ENCODE measurements at places on chromosomes 3 and 15.

- no peak for DNase-seq
Observed at GRCh38 chr3:143584474-143584873, 263.8 kb downstream of the SLC9A9 start.

DNA sequence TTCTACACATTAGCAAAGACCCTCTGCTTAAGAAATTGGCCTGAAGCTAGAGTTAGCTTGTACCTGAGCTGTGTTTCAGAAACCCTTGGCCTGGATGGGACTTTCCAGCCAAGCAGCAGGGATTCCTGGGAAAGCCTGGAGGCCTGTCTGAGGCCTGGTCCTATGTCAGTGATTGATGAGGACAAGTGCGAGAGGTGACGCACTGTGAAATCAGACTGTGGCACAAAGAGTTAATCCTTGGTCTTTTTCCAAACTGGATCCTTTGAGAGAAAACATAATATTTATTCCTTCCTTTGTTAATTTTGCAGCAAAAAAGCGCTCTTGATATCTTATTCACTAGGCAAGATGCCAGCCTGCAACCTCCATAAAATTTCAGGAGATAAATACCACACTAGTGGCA is 225.0 kb upstream of the ATP11B start:
- peak; percentile 13 for DNase-seq

DNA sequence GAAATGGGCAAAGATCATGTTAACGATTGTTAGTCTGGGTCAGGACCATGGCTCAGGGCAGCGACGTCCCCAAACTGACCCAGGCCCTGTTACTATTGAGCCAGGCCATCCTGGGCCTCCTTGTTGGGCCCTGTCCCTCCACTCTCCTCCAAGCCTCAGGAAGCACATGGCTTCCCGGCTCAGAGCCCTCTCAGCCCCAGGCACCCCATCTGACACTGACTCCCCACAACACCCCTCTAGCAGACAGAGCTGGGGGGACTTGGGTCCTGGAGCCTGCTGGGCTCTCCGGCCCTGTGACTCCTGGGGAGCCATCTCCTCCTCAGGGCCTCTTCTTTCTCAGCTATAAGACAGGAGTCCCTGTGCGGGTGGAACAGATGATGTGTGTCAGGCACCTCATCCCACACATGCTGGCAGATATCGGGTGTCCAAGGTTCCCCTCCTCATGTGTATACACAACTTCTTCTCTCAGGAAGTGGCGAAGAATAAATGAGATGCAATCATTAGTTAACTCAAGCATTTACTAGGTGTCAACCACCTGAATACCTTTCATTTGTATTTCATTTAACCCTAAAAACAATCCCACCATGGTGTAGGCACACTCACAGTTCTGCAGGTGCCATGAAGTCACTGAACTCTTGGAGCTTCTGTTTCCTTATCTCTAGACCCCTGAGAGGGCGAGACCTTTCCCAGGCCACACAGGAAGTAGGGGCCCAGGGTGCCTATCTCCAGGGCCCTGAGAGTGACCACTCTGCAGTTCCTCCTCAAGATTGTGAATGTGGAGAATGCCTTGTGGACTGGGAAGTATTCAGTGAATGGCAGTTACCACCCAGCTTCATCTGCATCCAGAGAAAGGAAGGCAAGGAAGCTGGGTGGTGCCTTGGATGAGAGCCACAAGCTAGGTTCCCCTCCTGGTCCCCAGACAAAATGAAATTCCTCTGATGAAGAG is 282.5 kb upstream of the TLE3 start:
- DNase-seq, result no peak

DNA sequence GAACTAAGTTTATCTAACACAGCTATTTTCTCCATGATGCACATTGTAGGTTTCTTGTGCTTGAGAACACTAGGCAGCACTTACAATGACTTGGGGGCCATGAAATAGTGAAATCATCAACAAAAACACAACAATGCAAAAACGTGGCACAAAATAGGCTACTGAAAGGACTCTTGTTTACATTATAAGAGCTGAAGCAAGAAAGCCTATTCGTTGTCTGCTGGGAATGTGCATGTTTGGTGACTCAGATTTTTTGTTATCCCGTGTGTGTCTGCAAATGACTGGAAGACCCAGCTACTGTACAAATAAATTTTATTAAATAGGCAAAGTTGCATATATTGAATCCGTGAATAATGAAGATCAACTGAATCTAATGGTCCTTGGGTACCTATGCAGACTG is 85.0 kb downstream of the TCF12 start:
- DNase-seq, result no peak

- no peak for DNase-seq
Observed at GRCh38 chr3:10744098-10744465, 71.9 kb upstream of the SLC6A11 start.

- DNase-seq, result no peak
Observed at GRCh38 chr3:108133858-108134554, 43.2 kb upstream of the CD47 start.

GRCh38 chr3:126971891-126972351 is 11.0 kb upstream of the PLXNA1 start:
- DNase-seq, result no peak

GRCh38 chr3:193744822-193745684 is 152.0 kb downstream of the OPA1 start:
- no peak for DNase-seq

- DNase-seq, result no peak
Observed at GRCh38 chr3:17136136-17136721, 251.5 kb downstream of the PLCL2 start.

- no peak for DNase-seq
Observed at GRCh38 chr3:27031476-27031875, 337.7 kb downstream of the NEK10 start.

GRCh38 chr3:71064956-71065763 is 518.4 kb downstream of the FOXP1 start:
- peak; percentile 34 for DNase-seq

DNA sequence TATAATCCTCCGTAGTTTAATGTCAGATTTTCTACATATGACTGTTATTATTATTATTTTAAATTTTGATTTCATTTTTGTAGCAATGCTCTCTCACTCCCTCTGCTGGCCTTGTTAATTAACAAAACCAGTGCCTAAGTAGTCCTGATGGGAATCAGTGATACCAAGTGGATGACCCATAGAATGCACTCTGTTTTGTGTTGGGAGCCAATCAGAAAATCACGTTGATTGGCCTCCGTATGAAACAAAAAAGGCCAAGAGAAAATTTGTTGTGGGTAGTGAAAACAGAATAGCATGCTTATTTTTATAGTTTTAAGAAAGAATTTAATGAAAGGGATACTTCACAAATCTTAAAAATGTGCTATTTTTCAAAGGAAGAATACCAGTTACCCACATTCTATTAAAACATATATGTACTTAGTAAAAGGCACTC is 34.4 kb upstream of the MEIS2 start:
- no peak for DNase-seq

DNA sequence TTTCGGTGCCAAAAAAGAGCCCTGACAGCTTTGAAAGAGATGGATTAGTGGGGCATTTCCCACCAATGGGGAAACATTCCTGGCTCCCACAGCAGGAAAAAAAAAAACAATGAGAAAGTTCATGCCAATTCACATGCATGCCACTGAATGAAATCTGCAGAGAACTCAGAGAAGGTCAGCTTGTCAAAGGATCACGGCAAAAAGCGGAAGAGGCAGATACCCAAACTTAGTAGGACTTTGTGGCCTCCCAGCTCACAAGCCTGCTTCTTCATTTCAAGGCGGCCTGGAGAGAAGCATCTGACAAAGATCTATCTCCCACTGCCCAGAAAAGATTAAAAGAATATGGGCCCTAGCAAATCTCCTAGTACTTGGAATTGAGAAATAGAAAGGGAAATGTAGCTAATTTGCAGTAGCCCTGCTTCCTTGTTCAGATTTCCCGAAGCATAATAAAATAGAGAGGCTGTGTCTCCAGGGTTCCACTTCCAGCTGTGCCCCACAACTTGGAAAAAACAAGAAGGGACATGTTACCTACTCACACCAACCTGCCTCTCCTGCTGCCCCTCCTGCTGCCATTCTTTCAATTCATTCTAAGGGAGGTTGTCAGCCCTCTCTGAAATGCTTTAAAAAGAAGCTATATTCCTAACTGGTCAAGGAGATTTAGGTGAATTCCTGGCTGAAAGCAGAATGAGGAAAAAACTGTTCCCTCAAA is 170.4 kb downstream of the FHIT start:
- no peak for DNase-seq

DNA sequence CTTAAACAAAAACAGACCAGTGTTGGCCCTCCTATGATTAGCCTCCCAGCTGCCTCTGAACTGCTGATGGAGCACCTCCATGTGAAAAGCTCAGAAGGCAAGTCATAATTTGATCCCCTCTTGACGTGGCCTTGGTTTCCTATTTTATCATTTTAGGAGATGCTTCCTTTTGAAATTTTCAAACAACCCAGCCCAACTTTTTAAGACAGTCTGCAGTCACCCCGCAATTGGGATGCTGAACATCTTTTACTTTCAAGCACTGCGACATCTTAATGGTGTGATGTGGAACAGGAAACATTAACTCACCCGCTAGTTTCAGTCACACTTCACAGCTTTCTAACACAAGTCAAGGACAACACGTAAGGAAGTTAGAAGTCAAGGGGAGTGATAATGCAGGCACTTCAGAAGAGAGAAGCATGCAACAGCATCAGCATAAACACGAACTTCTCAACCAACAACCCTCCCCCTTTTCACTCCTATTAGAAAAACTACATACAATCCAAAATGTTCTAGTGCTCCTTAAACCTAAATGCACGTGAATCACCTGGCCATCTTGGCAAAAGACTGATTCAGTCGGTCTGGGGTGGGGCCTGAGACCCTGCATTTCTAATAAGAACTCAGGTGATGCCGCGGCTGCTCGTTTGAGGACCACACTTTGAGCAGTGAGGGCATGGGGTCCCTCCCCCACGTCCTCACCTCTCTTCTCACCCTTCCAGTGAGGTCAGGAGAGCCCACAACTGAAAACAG is 161.5 kb downstream of the FOXP1 start:
- DNase-seq, result no peak

DNA sequence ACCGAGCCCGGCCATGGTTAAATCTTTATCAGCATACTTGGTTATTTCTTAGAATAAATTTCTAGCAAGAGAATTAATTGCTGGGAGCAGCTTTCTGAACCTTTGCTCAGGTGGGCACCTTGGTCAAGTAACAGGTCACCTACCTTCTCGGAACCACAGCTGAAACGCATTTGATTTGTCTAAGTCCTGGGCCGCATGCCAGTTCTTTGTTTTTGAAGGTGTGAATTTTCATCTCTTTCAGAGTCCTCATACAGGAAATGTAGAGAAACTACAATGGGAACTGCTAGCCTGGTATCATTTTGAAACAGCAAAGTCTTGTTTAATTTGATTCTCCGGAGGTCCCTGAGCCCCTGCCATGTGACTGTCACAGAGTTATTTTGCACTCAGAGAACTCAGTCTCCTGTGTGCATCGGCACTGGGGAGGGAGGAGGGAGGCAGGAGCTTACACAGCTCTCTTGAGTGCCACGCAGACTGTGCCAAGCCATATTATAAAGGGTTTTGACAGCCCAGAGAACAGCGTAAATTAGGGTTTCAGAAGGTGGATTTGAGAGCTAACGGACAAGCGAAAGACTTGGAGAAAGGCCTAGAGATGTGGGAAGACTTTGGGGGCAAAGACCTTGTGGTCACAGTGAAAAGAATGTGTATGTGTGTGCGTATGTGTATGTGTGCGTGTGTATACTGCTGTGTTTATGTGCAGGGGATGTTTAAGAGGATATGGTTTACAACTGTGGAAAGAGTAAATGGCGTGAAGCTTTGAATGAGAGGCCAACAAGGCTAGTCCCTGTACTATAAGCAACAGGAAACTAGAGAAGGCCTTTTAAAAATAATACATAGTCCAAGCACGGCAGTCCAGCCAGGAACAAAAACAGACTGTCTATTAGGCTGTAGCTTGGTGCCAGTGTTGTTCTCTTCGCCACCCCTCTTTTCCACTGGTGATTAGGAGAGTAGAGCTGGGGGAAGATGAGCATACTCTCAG is 61.8 kb upstream of the ATP13A3 start:
- no peak for DNase-seq

- peak; percentile 17 for DNase-seq
Observed at GRCh38 chr15:49370782-49371181, 52.3 kb upstream of the FGF7 start.

DNA sequence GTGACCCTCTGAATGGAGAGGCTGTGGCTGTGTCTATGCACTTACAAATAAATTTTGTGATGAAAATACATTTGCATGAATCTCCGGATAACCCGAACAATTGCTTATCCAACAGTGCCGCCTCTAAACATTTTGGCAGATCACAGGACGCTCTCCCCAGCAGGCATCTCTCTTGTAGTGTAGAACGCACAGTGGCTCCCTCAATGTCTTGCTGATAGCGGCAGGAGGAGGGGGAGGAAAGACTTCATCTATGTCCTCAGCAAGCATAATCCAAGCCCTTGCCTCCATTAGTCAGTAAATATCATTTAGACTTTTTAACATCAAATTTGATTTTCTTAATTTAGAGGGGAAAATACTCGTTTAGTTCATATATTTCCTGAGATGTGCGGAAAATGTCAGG is 318.1 kb upstream of the IGF1R start:
- DNase-seq, result no peak

GRCh38 chr3:16219777-16220176 is 45.0 kb downstream of the DPH3 start:
- no peak for DNase-seq

GRCh38 chr15:42456531-42456930 is 34.4 kb downstream of the ZNF106 start:
- DNase-seq, result no peak

DNA sequence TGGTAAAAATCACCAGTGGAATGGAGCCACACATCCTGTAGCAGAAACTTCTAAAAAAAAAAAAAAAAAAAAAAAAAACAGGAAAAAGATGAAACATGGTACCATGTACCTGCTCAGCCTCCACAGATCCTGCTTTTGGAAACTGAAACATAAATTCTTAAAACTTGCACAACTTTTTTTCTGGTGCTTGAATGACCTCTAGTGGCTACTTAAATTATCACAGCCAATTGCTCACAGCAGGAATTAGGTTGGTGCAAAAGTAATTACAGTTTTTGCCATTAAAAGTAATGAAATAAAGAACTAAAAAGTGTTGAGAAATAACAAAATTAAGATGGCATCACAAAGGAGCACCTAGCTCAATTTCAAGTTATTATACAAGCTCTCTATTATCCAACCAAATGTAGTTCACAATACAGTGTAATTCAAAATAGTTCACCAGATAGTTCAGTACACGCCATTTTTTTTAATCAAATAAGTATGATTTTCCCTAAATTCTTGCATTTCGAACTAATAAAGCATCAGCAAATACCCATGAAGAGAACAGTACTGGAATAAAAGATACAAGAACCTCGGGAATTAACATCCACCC is 80.6 kb downstream of the ULK4 start:
- peak; percentile 13 for DNase-seq

DNA sequence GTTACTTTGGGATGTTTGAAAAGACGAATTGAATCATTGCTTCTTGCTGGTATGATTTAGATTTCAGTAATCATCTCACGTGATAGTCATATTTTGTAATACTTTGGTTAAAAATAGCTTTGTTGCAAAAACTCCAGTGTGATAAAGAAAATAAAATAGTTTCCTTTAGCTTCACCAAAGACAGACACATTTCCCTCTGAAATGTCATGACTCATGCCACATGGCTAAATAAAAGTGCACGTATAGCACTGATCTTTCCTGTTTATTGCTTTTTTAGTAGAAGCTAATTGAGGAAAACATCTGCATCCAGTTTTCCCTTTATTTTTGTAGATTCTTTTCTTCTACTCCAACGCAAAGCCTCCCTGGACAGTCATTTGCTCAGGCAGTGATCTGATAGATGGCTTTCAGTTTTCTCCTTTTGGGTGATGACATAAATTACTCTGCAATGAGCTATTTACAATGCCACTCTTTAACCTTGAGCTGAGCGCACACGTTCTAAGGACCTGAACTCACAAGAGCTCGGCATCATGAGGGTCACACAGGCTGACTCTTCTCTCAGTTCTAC is 84.9 kb downstream of the ARNT2 start:
- peak; percentile 50 for DNase-seq

All from NCI-H226 (cell line).